ENCODE measurements at places on chromosomes 2 and 18.

DNA sequence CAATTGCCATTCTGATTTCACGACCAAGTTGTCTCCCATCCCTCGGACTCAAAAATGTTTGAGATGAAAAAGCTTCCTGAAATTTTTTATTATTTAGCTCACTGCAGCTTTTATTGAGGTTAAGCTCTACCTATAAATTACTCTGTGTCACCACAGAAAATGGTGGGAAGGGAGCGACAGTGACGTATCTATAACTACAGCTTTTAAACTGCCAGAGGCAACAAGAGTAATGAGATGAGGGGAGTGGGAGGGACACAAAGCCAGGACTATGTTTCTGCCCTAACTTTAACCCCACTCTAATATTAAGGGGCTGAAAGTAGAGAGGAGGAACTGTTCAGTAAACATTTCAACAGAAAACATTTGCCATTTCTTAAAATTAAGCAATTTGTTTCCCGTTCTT is 37.4 kb downstream of the SMAD2 start:
- DNase-seq: no peak

GRCh38 chr2:110107092-110108079 is 8.2 kb downstream of the MALL start:
- DNase-seq: no peak

GRCh38 chr2:168200930-168201583 is 46.3 kb downstream of the STK39 start:
- no peak for DNase-seq

DNA sequence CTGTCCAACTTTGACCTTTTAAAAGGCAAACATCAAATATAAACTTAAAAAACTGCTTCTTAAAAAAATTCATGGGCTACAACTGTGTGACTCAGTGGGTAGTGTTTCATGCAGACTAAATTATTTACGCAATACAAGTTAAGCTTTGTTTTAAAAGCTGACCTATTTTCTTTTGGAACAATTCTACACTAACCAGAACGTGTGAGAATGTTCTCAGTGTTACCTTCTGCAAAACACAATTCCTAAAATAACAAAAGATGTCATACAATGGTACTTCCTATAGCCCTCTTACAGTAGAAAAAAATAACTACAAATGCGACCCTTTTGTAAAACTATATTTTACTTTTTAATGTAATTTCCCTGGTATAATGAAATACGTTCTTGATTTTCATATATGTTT is 793.8 kb upstream of the FSHR start:
- no peak for DNase-seq

- peak; percentile 27 for DNase-seq
These were observed 17.0 kb downstream of the HNRNPA3 start for GRCh38 chr2:177229442-177230242.

- peak; percentile 47 for DNase-seq
These were observed 267.4 kb downstream of the PHLPP1 start for GRCh38 chr18:62982600-62983251.

- peak; percentile 30 for DNase-seq
These were observed 300.9 kb downstream of the ARHGAP15 start for GRCh38 chr2:143429932-143430679.

DNA sequence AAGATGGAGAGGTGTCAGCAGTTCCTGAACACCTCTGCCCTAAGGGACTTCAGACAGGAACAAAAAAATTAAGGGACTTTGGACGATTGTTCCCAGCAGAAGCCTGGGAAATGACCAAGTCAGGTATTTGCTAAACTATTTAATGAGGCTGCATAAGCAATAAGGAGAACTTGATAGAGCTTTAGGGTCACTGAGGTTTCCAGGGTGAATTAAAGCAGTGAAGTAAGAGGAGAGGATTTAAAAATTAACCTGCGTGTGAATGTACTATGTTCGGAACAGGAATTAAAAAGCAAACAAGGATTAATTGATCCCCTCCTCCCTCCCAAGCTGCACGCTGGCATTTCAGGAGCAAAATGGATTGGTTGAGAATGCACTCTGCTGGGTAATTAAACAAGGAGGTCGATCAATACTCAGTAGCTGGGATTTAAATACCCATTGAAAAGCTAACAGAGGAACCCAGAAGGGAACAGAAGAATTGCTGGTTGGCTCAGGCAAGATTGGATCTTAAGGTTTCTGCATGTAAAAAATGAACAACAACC is 157.2 kb downstream of the RNF152 start:
- no peak for DNase-seq

DNA sequence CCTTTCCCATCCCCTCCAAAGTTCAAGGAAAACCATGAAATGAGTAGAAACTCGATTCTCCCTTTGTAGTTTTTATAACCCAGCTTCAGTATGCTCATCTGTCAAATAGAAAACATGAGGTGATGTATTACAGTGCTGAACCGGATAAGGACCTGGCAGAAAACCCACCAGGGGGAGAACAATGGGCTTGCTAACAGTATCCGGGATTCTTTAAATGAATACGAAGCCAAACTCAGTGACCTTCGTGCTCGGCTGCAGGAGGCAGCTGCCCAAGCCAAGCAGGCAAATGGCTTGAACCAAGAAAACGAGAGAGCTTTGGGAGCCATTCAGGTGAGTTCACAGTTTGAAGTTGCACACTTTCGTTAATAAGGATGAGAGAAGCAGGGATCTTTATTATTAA is 113.6 kb upstream of the TTC39C start:
- no peak for DNase-seq

DNA sequence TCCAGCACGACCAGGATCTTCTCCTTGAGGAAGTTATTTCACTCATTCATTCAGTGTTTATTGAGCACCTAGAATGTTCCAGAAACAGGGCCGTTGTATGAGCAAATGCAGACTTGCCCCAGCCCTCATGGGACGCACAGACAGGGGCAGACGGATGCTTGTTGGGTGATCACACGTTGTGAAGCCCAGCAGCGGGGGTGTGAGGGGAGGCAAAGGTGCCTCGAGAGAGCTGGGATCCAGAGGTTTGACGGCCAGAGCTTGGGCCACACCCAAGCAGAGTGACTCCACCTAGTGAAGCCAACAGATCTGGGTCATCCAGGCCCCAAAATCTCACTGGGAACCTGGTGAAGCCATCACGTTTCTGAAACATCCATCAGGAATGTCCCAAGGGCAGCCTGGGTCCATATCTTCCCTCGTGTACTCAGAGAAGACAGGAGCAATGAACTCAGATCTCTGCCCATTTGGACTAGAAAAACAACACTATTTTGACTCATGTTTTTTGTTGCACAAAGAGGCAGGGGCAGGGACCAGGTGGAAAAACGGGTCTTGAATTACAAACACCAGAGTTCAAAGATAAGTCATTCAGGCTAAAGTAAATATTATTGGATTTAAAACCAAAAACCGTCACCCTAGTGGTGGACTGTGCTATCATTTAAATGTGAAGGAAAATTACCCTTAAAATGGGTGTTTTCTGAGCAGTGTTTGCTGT is 54.9 kb upstream of the RBM44 start:
- no peak for DNase-seq

DNA sequence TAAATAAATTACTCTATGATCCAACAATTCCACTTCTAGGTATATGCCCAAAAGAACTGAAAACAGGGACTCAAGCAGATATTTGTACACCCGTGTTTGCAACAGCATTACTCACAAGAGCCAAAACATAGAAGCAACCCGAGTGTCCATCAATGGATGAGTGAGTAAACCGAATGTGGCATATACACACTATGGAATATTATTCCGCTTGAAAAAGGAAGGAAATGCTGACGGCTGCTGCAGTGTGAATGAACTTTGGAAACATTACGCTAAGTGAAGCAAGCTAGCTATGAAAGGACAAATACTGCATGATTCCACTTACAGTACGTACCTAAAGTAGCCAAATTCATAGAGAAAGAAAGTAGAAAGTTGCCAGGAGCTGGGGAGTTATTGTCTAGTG is 32.2 kb downstream of the MREG start:
- DNase-seq: no peak

DNA sequence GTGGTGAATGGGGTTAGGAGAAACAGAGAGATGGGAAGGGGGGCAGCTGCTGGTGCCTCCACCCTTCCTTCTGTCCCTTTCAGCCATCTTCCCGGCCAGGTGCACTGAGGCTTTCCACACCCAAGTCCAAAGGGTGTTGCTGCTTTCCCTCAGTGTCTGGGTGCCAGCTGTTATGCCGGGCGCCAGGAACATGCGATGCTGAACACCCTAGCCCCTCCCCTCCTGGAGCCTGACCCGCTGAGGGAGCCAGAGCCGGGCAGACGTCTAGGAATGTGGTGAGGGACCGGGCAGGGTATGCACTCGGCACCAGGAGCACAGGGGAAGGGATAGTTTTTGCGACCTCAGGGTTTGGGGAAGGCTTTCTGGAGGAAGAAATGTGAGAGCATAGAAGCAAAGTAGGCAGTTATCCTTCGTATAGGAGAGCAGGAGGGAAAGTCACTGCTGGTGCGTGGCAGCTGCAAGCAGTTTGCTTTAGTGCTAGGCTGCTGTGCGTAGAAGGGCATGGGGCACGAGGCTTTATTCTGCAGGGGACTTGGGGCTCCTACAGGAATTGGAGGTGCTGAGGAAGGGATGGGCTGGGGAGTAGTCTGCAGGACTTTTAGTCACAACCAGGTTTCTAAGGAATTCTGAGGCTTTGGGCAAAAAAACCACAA is 147.7 kb downstream of the TSN start:
- DNase-seq: peak; percentile 80

GRCh38 chr2:176854062-176854461 is 358.5 kb upstream of the HNRNPA3 start:
- no peak for DNase-seq

DNA sequence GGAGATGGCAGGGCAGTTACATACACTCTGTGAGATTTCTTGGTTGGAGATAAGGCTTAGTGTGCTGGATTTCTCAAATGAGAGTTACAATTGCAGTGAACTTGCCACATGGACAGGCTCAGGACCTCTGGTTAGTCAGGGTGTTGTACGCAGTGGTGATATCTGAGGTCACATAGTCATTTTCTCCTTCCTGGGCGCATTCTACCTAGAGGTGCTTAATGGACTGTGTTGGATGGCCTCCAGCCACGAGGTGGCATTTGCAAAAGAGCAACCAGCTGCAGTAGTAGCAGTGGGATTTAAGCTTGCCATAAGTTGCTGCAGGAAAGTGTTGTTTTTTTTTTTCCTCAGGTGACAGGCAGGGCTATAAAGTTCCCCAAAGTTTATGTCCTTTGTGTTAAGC is 173.8 kb upstream of the TMEM200C start:
- no peak for DNase-seq

DNA sequence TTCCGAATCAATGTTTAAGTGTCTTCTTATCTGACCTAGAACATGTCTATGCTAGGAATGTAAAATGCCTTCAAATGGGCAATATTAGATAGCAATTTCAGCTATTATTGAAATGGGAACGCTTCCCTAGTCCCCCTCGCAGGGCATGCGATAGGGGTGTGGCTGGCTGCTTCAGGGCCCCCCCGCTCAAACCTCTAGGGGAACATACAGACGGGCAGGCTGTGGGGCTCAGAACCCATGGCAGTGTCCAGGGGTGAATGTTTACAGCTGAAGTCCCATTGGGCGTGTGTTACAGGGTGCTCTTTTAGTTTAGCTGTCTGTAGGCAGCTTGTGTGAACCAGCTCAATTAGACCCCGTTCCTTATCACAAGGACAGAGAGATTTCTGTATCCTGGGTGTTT is 315.9 kb downstream of the DSEL start:
- no peak for DNase-seq

DNA sequence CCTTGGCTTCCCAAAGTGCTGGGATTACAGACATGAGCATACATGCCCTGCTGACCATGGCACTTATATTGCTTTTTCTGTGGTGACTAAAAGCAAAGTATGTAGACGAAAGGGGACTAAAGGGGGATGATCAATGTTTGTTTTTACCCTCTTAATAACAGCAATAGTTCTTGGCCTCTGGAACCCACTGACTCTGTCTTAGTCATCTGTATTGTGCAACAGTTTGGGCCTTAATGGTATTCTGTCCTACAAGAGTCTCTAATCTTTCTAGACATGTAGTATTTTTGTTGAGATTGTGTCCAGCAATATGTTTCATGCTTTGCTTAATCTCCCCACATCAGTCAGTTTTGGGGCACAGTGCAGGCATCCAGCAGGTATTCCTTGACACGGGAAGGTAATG is 359.9 kb upstream of the FANCL start:
- DNase-seq: no peak

DNA sequence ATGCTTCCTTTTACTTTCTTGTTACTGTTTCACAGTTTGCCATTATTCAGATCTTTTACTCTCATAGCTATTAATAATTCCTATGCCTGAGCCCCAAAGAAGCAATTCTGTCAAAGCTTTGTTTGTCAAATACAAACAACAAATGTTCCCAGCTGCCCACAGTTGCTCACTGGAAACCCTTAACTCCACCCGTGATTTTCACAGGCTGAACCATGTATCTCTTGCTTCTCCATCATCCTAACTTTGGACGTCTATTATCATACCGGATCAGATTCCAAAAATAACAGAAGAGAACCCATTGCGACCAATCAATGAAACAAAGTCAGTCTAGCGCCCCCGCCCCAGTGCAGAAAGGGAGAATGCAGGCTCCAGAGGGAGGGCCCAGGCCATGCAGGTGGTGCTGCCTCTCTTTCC is 24.2 kb downstream of the COLEC12 start:
- DNase-seq: no peak

GRCh38 chr2:24761866-24762265 is 31.3 kb downstream of the PTRHD1 start:
- no peak for DNase-seq

- no peak for DNase-seq
These were observed 82.4 kb upstream of the TAF1B start for GRCh38 chr2:9760902-9761228.

DNA sequence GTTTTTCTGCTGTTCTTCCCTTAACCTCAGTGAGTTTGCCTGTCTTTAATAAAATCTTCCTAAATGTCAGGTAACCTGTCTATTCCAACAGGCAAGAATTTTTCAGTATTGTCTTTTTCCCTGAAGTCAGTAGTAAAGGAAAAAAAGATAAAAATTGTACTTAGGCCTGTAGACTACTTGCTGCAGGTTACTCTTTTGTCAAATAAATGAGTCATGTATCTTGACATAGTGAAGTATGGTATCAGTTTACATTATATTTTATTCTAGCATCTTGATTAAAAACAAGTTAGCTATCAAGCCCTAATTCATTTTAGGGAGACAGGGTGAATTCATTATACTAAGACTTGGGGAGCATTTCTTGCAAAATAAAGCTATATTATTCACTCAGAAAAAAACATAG is 59.8 kb downstream of the ITGA4 start:
- no peak for DNase-seq

GRCh38 chr18:74898965-74899364 is 301.3 kb downstream of the ZNF407 start:
- DNase-seq: no peak

DNA sequence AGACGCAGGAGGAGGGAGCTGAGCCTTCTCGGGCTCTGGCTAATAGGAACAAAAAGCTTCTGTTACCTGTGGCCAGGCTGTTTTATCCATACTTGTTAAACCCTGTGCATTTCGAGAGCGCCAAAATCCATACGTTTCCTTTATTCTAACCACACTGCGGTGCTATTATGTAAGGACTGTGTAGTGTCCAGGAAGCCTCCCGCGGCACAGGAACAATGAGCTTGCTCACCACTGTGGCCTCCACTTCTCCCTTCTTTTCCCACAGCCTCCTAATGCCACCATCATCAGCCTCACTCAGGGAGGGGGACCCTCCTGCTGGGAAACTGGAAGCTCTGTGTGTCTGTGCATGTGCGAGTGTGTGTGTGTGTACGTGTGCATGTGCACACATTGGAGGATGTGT is 268.5 kb downstream of the HAUS1 start:
- no peak for DNase-seq
